Stimulated activated CD8-positive, alpha-beta memory T cell treated with anti-CD3 and anti-CD28 coated beads, Interleukin-2, amount 100 ng/mL, for 48 hours (primary cell): ENCODE measurements at places on chromosomes 2 and 18.

- no peak for DNase-seq
Measured at GRCh38 chr2:178280244-178280852, 86.0 kb downstream of the OSBPL6 start.

DNA sequence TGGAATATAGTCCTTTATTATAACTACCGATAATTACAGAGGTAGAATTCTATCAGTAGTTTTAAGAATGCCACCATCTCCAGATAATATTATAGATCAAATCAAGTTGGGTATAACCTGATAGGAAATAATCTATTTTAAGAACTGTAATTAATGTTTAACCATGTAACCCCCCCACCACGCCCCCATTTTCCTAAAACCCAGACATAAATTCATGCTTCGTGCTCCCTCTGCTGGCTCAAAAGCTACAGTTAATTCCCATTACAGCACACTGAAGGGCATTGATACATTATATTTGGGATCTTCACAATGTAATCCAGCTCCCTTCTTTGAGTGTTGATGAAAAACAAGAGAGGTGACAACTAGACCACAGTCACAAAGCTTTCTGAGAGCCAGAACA is 228.0 kb upstream of the SMAD7 start:
- DNase-seq = no peak

DNA sequence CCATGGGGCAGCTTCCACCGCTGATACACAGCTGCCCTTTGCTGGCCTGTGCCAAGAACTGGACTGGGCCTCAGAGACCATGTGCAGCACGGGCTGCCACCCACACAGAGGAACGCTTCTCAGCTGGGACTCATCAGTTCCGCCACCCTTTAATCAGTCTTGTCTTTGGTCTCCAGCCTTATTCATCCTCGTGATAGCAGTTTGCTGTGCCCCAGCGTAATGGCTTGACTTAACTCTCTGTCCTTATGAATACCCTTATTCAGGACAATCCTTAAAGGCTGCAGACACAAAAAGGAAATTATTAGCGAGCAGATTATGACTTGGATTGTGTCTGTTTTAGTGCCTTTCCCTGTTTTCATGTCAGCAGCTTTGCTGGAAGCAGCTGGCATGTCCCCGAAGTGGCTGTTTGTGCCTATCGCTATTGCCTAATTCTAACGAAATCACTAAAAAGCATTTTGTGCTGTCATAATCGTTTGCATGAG is 108.9 kb upstream of the DAPL1 start:
- no peak for DNase-seq

- DNase-seq = no peak
Measured at GRCh38 chr2:138949517-138949916, 169.3 kb upstream of the NXPH2 start.

- DNase-seq = no peak
Measured at GRCh38 chr2:9215680-9216079, 9.1 kb downstream of the ASAP2 start.

DNA sequence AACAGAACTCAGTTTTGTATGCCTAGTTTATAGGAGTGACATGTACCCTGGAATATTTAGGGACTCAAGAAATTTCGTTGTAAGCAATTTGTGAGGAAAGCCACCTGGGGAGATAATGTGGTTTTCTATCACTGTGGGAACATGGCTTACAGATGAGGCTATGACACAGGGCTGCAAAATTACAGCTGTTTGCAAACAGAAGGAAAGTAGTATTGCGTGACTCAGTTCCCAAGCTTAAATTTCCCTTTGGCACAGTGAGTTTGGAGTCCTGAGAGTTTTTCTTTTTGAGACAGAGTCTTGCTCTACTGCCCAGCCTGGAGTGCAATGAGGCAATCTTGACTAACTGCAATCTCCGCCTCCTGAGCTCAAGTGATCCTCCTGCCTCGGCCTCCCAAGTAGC is 149.8 kb downstream of the MYO5B start:
- DNase-seq = no peak

GRCh38 chr2:47025969-47026610 is 110.5 kb upstream of the MCFD2 start:
- DNase-seq = no peak

GRCh38 chr2:50466685-50467084 is 565.2 kb downstream of the NRXN1 start:
- DNase-seq = no peak

- DNase-seq = peak; percentile 12
Measured at GRCh38 chr18:31657823-31658669, 26.3 kb downstream of the B4GALT6 start.

GRCh38 chr2:11576398-11576797 is 42.6 kb downstream of the GREB1 start:
- DNase-seq = no peak

DNA sequence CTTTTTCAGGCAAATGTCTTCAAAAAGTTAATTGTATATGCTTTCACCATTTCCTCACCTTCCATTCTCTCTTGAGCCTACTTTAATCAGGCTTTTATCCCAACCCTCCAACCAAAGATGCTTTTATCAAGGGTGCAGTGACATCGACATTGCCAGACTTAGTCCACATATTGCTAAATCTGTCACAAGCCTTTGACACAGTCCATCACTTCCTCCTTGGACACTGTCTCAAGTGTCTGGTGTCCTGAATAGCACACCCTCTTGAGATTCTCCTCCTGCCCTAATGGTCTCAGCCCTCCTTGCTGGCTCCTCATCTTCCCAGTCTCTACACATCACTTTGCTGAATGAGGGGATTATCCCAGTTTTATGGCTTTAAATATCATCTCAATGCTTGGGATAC is 147.5 kb upstream of the SLC39A10 start:
- DNase-seq = no peak

- DNase-seq = no peak
Measured at GRCh38 chr2:153986488-153987229, 114.9 kb downstream of the GALNT13 start.

DNA sequence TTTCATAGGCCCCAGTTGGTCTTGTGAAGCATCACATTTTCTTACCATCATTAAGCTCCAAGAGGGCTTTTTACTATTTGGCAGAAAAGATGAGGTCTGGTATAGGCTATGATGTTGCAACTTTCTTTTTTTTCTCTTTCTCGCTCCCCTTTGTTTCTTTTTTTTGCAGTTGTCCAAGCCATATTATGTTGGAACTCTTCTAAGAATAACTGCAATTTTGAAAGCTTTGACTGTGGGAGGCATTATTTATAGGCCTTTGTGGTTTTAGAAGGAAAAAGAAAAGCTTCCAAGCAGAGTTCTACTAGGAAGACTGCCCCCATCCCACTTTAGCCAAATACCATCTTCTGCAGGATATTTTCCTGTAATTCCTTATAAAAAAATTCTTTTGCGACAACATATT is 571.6 kb downstream of the ARHGAP15 start:
- no peak for DNase-seq

- no peak for DNase-seq
Measured at GRCh38 chr2:217852555-217853211, 150.1 kb downstream of the TNS1 start.

- DNase-seq = no peak
Measured at GRCh38 chr18:69494841-69495240, 94.2 kb downstream of the DOK6 start.

- DNase-seq = no peak
Measured at GRCh38 chr2:159091381-159091780, 122.9 kb downstream of the TANC1 start.

DNA sequence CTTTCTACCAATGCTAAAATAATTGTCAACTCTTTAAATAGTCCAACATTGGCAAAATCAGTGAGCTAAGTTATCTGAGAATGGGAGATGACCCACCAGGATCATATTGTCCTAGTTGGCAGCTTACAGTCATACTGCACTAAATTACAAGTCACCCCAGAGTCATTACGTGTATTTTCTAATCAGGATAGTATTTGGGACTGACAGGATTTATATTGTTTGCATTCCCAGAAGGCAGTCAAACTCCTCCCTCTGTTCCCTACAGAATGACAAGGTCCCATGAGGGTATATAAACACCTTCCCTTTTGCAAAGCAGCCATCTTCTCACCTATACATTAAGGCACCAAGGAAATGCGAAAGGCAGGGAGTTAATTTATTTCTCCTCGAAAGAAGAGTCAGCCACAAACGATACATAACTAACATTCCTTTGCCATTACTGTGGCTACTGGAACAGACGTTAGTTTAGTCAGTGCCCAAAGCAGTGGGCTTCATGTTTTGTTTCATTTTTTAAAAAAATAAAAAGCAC is 125.3 kb downstream of the ANTXR1 start:
- DNase-seq = no peak

GRCh38 chr2:11748861-11749645 is 2.6 kb downstream of the LPIN1 start:
- DNase-seq = no peak

GRCh38 chr2:50729306-50730049 is 302.5 kb downstream of the NRXN1 start:
- no peak for DNase-seq

DNA sequence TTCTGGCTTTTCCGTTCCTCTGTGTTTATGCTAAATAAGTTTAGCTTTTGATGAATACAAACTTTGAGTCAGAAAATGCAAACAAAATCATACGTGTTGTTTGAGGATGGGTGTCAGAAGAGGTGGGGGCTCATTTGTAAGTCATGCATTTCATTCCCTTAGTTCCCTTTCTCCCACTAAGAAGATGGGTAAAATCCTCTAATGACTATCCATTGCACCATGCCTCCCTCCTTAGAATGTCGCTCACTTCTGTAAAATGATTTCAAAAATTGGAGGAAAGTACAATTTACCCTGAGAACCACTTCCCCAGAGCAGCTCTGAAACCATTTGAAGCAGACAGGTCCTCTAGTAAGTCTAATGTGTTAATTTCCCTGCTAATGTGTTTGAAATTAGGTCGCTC is 629.6 kb upstream of the VRK2 start:
- no peak for DNase-seq

GRCh38 chr2:222745836-222746559 is 74.5 kb downstream of the MOGAT1 start:
- DNase-seq = no peak

- no peak for DNase-seq
Measured at GRCh38 chr2:120389036-120389391, 43.1 kb downstream of the INHBB start.

GRCh38 chr2:30470426-30470825 is 23.4 kb downstream of the LCLAT1 start:
- DNase-seq = no peak

- no peak for DNase-seq
Measured at GRCh38 chr18:68679528-68679927, 35.4 kb downstream of the TMX3 start.

DNA sequence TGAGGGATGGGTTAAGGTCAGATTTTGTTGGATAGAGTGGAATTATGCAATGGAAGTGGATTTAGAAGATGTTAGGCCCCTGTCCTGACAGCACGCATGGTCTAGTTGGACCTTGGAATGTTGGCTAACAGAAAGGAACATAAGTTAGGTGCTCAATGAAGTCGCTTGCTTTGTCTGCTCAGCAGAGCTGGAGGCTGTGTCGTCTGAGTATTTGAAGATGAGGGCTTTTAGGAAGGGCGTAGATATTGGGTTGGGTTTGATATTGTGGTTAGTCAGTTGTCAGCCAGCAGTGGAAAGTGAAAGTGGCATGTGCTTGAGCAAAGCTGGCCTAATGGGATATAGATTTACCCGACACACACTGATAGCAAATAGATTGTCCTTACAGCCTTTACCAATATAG is 239.3 kb downstream of the PRKCE start:
- DNase-seq = no peak

DNA sequence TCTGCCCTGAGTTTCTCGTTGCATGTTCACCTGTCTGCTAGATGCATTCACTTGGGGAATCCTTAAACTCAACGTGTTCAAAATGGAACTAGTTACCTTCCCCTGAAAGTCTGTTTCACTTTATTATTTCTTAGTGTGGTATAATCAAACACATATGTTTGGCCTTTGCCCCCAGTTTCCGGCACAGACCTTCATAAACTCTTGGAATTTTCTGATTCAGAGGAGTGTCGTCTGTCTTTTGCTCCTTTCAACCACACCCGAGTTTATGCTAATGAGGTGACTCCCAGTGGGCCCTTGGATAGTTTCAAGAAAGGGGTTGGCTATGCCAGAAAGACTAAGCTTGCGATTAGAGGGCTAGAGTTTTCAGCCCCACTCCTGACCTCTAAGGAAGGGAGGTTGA is 198.9 kb downstream of the CDCA7 start:
- DNase-seq = no peak

DNA sequence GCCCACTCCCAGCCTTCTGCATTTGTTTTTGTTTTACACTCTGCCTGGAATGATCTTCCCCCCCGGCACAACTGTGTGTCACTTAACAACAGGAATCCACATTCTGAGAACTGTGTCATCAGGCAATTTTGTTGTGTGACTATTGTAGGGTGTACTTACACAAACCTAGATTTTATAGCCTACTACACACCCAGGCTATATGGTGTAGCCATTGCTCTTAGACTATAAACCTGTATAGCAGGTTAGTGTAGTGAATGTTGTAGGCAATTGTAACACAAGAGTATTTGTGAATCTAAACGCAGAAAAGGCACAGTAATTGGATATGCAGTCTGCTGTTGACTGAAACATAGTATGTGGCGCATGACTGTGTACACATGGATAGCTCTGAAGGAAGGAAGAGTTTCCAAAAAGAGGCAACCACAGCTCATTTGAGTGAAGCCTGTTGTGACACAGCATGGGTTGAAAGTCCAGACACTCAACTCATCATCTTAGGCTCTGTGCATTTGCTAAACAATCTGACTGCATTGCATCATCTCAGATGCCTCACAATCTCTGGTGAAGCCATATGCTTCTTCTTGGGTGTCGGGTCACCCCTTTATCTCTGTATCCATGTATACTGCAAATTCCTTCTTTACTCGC is 506.6 kb upstream of the SPHKAP start:
- DNase-seq = no peak

DNA sequence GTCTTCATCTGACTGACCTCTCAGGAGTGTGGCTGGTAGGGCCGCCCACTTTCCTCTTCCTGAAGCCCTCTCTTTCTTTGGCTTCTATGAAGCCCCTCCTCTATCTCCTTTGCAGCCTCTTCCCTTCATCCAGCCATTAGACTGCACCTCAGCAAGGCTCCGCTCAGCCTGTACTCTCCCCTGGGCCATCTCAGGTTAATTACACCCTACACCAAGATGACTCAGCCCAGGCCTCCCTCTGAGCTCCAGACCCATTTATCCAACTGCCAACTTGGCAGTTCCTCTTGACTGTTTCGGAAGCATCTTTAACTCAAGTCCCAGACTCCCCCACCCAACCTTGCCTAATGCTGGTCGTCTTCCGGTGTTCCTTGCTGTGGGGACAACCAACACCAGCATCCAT is 5.8 kb upstream of the WNT6 start:
- DNase-seq = no peak

DNA sequence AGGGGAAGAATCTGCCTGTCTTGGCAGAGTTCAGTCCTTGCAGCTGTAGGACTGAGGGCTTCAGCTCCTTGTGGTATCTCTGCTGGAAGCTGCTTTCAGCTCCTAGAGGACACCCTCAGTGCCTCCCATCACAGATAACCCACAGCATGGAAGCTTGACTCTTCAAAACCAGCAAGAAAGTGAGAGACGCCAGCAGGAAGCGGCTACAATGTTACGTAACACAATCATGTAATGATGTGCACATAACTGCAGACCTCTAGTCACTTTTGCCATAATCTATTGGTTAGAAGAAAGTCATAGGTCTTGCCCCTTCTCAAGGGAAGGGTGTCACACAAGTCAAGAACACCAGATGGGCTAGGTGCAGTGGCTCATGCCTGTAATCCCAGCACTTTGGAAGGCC is 69.1 kb upstream of the AFF3 start:
- no peak for DNase-seq

GRCh38 chr18:36326771-36327170 is 29.3 kb downstream of the FHOD3 start:
- DNase-seq = no peak
